ENCODE measurements at places on chromosomes 7 and 10.

- DNase-seq, result no peak
Measured at GRCh38 chr10:122096705-122097104, 107.7 kb downstream of the TACC2 start.

GRCh38 chr10:104311184-104311720, 27.0 kb downstream of the ITPRIP start:
- DNase-seq, result no peak

GRCh38 chr7:156261581-156261980, 379.0 kb upstream of the RNF32 start:
- DNase-seq, result no peak

DNA sequence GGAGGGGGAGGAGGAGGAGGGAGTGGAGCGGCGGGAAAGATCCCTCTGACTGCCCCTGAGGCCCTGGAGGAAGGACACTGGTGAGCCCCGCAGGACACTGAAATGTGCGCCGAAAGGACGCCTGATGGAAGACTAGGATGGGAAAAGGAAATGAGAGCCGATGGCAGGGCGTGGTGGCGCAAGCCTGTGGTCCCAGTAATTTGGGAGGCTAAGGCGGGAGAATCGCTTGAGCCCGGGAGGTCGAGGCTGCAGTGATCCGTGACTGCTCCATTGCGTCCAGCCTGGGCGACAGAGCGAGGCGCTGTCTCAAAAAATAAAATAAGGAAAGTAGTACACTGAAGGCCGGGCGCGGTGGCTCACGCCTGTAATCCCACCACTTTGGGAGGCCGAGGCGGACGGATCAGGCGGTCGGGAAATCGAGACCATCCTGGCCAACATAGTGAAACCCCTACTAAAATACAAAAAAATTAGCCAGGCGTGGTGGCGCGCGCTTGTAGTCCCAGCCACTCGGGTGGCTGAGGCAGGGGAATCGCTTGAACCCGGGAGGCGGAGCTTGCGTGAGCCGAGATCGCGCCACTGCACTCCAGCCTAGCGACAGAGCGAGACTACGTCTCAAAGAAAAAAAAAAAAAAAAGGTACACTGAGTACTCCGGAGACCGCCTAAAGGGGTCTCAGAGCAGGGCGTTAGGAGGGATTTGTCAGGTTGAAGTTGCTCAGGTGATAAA, 561 bp upstream of the HNRNPF start:
- DNase-seq, result no peak

DNA sequence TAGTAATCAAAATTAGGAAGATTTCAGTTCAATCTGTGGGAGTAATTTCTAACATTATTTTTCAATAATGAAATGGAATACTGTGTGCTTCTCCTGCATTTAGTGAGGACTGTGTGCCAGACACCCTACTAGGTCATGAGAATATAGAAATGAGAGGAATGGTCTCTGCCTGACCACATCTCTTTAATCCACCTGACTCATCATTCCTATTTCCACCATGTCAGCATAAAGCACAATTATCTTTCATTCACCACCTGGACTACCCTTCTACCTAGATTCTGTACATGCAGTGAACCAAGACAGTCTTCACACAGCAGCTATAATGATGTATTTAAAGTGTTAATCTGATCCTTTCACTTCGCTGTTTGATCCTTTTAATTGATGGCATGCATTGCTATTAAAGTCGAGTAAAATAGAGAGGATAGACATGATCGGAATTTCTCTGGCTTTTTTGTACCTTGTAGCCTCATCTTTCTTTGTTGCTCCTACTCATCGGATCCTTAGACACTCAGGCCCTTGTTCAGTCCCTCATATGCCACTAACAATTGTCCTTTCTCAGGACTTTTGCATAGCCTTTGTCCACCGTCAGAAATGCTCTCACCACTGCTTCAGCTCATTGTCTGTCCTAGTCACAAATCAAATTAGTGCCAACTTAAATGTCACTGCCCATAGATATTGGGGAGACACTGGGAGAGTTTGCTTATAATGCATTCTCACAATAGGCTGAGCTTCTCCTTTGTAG, 1037.1 kb downstream of the REEP3 start:
- no peak for DNase-seq

GRCh38 chr10:16505161-16505560, 16.5 kb downstream of the C1QL3 start:
- no peak for DNase-seq

DNA sequence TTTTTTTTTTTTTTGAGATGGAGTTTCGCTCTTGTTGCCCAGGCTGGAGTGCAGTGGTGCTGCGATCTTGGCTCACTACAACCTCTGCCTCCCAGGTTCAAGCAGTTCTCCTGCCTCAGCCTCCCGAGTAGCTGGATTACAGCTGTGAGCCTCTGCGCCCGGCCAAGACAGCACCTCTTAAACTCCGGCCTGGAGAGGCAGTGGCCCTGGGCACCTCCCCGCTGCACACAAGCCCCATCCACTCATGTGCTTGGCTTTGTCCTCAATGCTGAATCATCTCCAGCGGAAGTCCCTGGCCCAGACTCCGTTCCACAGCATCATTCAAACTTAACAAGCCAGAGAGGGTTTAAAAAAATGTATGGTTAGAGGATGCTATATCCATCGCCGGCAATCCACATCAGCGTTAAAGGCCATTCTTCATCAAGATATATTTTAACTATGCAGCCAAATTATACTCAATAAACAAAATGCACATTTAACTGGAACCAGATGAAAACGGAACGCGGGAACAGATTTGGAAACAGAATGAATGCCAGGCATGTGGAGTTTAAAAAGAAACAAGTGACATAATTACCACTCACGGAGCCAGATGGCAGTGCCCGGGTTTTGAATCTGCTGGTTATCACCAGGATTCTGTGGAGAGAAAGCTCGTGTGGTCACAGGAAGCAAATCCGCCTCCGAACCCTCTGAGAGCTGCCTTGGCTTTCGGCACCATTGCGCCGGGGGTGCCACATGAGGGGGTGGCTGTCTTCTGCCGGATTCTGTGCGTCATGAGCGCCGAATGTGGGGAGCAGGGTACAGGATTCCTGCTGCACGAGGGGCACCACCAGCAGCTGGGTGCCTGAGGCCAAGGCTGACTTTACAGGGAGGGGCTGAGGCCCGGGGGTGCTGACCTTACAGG, 45.6 kb upstream of the CFAP46 start:
- DNase-seq, result no peak

Measured in RWPE1 (cell line).